ENCODE measurements at places on chromosomes 11 and 22.
A peak's percentile ranks its signal among the peaks of the same experiment; 100 is the strongest.

DNA sequence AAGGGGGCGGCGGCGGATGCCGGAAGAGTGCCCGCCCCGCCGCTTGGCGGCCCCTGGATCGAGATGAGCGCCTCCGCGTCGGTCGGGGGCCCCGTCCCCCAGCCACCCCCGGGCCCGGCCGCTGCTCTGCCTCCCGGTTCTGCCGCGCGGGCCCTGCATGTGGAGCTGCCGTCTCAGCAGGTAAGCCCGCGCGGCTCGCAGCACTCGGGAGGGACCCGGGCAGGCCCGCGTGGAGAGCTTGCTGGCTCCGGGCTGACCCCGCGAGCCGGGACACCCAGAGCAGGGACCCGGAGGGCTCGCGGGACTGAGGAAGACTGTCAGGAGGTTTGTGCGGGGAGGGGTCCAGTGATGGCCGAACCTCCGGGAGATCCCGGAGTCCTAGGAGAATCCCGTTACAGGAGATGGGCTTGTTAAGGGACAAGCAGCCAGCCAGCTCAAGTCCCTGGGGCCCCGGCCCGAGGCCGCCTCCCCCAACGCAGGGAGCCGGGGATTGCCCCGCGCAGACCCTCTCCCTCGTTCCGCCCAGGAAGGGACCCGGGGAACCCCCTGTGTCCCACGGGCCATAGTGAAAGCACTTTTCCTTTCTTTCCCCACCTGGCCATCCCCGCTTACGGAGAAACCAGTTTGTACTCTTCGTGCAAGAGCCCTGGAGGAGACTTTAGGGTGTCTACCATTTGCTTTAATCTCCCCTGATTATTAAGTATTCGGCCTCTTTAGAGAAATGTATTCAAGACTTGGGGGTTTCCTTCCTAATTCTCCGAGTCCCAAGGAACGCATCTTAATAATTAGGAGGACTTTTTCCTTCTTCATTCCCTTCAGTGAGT, 547 bp downstream of the UVRAG start:
- no peak for DNase-seq

GRCh38 chr11:119445379-119445778, 22.4 kb upstream of the THY1 start:
- DNase-seq: no peak

GRCh38 chr11:1220941-1221721, 1.7 kb upstream of the MUC5B start:
- DNase-seq: no peak

GRCh38 chr22:28514321-28514821, 165.3 kb downstream of the TTC28 start:
- no peak for DNase-seq

DNA sequence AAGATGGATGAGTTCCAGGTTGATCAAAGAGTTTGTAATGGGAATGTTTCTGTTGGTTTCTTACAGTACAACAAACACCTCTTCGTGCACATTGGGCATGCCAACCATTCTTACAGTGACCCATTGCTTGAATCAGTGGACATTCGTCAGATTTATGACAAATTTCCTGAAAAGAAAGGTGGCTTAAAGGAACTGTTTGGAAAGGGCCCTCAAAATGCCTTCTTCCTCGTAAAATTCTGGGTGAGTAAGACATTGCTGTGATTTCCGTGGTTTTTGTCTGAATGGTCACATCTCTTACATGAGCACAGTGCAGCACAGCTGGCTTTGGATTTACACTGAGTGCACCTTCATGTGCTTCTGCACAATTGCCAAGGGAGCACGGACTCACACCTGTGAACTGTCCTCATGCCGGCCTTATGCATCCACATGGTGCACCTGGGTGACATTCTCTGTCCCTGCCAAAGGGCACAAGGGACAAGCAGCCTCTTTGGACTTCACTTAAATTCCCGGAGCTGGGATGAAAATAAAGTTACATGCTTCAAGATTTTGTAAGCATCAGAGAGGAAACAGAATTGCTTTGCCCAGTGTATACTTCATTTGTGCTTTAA, 107.1 kb upstream of the RASSF10 start:
- DNase-seq: no peak

- no peak for DNase-seq
Observed at GRCh38 chr22:45211435-45211834, 29.3 kb downstream of the KIAA0930 start.

DNA sequence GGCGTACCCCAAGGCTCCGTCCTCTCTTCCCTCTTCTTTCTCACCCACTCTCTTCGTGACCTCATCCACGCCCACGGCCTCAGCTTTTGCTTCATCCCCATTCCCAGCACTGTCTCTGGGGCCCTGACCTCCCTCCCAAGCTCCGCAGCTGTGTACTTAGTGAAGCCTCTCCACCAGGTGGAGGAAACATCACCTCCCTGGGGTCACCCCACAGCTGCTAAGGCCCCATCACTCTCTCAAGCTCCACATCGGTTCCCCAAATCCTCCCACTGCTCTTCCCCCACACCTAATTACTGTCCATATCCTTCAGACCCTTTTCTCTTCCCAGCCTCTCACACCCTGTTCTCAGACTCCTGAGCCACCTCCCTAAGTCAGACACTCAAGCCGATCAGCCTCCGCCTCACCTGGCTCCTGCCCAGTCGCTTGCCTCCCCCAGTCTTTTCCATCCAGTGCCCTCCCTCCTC, 7.9 kb upstream of the SYT7 start:
- peak; percentile 67 for DNase-seq

- DNase-seq: no peak
Observed at GRCh38 chr11:62497132-62497801, 49.3 kb downstream of the AHNAK start.

- DNase-seq: no peak
Observed at GRCh38 chr22:17631076-17631565, 2.6 kb upstream of the ATP6V1E1 start.

- no peak for DNase-seq
Observed at GRCh38 chr11:94694309-94695060, 73.7 kb upstream of the AMOTL1 start.

DNA sequence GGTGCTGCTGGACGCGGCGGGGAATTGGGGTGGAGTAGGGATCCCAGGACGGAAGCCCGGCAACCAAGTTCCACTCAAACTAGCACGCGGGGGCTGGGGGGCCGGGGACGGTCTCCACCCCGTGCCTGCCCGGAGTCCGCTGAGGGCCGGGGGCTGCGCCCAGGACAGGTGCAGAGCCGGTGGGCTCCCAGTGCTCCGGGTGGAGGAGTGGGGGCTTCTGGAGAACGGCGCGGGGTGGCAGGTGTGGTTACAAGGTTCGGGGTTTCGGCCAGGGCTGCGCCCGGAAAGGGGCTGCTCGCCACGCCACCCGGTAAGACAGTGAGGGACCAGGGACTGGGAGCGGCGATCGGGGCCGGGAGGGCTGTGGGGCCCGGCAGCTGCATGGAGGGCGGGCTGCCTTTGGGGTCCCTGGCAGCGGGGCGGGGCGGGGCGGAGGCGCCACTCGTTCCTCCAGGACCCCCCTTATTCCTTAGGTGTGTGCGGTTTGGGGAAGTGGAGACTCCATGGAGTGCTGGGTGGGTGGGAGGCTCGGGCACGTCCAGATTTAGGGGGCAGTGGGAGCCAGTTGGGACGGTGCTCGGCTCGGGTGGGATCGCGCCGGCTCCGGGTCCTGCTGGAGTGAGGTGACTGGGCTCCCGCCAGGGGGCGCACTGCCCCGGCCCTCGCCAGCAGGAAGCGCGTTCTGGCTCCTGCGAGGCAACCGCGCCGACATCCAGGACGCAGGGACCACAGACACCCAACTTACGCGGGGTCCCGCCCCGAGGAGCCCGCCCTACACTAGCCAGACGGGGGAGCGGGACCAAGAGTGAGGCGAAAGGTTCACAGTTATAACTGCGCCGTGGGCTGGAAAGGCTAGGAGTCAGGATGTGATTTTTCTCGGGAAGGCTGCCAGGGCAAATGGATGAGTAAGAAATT, 868 bp downstream of the TSPAN18 start:
- peak; percentile 42 for DNase-seq

GRCh38 chr11:44680982-44681597, 45.7 kb upstream of the TSPAN18 start:
- DNase-seq: no peak

DNA sequence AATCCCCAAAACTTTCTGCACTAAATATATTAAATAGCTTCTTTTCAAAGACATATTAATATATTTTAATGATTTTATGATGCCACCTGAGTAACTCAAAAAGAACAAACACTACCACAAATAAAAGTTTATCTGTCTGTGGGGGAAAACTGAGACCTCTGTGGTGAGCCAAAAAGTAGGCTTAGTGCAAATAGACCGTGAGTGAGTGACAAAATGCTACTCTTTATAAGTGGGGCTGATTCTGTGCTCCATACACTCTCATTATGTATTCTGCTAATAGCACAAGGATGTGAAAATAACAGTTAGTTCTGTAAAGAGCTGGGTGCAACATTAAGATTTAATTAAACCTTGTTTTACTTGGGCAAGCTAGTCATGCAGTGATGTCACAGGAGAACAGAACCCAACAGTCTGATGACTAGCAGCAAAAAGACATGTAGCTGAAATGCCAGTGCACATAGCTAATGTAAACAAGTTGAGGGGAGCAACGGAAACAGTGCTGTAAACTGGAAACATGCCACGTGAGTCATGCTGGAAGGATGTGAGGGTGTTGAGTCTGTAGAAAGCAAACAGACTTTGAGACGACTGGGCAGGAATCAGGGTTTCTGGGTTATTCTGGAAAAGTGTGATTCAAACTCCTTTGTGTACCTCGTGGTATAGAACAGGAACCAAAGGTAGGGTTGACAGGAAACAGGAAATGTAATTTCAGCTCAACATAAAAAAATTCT, 1130.4 kb downstream of the LRRC4C start:
- DNase-seq: peak; percentile 36

GRCh38 chr11:96013461-96014213, 89.7 kb upstream of the MTMR2 start:
- DNase-seq: no peak

GRCh38 chr11:36000616-36001190, 56.8 kb downstream of the LDLRAD3 start:
- DNase-seq: no peak

All from omental fat pad (tissue), 4 donors.